Astrocyte of the spinal cord (primary cell): ENCODE measurements at places on chromosomes 11 and 22.
A peak's percentile ranks its signal among the peaks of the same experiment; 100 is the strongest.

DNA sequence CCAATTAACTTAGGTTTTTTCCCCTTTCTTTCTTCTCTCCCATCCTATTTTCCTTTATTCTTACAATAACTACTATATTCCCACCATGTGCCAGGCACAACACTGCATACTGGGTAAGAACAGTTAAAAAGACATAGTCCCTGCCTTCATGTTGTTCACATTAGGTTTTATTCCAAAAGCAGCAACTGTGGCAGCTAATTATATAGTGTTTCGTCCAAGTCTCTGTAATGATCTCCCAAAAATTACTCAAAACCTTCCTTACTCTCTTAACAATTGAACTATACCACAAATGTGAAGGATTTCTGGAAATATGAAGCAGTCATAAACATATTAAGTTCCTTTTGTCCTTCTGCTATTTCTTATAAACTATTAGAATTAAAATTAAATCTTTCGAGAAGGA, 184.1 kb upstream of the C11orf58 start:
- DNase-seq: no peak

GRCh38 chr11:73188301-73188700, 29.8 kb upstream of the P2RY2 start:
- DNase-seq: no peak

DNA sequence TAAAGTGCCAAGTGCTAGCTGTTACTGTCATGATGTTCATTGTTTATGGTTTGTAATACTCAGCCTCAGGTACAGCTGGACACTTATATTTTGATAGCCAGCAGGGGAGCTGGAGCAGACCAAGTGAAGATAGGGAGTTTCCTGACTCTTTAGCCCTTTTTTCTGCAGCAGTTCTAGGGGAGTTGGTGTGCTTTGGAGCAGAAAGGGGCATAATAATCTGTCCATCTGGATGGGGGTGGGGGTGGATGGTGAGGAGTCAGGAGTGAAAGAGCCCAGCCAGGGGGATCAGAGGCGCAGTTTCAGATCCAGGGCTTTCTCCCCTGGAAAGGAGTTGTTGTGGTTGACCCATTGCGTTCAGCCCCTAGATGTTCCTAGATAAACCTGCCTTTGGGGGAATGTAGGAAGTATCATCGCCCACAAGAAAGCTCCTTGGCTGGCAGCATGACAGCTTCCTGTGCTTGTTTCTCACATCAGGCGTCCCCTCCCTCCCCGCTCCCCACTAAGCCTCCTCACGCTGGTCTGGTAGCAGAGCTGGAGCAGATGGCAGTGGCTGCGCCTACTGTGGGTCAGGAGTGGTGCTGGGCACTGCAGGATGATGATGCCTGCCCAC, 41.9 kb downstream of the MED15 start:
- DNase-seq: peak; percentile 46

DNA sequence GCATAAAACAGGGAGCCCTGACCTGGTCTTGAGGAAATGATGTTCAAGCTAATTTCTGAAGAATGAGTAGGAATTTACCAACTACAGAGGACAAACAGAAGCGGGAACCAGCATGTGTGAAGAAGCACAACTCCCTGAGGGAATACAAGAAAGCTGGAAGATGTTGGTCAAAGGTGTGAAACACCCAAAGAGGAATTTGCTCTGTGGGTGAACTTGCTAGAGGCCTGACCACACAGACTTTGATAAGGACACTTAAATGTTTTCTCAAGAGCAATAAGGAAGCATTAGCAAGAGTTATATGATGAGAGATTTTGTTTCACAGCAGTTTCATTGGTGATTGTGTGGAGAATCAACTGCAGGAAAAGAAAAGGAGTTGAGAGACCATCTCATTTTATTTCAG, 17.6 kb downstream of the SLC5A12 start:
- peak; percentile 12 for DNase-seq

GRCh38 chr22:29782061-29782845, 15.1 kb downstream of the UQCR10 start:
- DNase-seq: no peak
